Activated T-helper 9 cell treated with anti-CD3 and anti-CD28 coated beads, Interleukin-2, amount 50 U/mL, for 16 hours (primary cell): ENCODE measurements at places on chromosomes 4 and X.

DNA sequence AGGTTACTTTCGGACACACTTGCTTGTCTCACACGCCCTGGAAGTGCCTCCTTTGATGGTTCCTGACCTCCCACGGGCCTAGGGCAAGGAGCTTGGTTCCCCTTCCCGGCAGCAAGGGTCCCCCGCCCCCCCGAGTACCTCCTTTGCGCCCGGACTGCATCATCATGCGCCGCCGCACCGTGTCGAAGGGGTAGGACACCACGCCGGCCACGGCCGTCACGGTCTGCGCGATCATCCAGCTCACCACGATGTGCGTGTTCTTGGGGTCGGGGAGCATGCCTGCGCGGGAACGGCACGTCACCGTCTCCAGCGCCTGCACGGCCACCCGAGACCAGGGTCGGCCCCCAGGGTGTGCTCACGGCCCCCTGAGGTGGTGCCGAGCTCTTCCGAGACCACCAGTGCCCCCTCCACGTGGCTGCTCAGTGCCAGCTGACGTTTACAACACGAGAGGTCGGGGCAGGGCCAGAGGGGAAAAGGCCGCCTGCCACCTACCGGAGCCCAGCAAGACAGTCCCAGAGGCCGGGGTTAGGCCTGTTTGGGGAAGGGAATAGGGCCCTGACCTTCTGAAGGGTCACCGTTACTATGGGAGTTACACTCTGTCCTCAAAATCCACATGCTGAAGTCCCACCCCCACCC is 4.7 kb downstream of the SLC25A6 start:
- DNase-seq = no peak

GRCh38 chrX:130247996-130248395 is 20.7 kb downstream of the ZNF280C start:
- DNase-seq = no peak

DNA sequence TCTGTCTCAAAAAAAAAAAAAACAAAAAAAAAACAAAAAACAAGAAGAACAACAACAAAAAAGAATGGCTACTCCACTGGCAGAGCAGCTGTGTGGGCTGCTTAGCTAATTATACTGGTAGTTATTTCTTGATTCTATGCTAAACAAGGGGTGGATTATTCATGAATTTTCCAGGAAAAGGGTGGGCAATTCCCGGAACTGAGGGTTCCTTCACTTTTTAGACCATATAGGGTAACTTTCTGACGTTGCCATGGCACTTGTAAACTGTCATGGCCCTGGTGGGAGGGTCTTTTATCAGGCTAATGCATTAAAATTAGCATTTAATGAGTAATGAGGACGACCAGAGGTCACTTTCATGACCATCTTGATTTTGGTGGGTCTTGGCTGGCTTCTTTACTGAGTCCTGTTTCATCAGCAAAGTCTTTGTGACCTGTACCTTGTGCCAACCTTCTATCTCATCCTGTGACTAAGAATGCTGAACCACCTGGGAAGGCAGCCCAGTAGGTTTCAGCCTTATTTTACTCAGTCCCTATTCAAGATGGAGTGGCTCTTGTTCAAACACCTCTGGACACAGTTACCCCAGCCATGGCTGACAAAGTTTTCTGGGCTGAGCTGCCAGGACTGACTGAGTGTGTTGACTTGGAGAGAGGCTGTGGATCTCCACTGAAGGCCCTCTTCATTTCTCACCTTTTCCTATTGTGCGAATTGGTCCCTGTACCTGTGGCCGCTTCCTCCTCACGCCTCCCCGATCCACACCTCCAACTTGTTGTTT is 1.3 kb upstream of the OCIAD2 start:
- DNase-seq = no peak

DNA sequence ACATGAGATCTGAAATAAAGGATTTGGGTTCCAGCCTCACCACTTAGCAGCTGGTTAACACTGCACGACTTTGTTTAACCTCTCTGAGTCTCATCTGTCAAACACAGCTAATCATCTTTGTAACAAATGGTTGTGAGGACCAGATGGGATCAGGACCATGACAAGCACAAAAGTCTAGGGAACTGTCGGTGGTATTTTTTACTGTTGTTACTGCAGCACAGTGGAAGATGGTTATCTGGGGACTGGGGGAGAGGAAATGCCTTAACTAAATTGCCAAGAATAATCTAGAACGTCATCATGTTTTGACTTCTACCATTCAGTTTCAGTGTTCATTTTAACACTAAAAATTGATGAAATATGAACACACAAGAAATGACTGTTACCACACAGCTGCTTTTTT is 99.5 kb downstream of the ADGRA3 start:
- no peak for DNase-seq

GRCh38 chrX:47648376-47648775 is 2.0 kb downstream of the ELK1 start:
- DNase-seq = no peak

DNA sequence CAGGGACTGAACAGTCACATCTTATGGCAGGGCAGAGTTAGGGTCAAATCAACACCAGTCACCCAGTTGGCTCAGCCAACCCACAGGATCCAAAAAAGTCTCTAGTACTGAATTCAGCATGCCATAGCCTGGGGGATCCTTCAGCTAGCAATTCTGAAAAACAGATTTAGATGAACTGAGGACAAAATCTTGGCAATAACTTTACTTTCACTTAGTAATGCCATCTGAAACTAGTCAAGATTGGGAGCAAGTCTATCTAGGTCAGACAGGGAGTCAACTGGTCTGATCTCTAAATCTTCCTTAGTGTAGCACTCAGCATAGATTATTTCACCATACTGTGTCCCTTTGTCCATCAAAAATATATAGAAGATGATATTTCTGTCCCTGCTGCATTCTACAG is 76.0 kb downstream of the HHIP start:
- no peak for DNase-seq

- no peak for DNase-seq
Observed at GRCh38 chr4:168411318-168412150, 68.8 kb downstream of the DDX60L start.
